ENCODE measurements at places on chromosomes 5 and 9. TPM values are rescaled to one million over a fixed set of nuclear protein-coding genes. Genes with fewer than 3 reads are reported as not detected.

Gene SPATA31C1
- polyA plus RNA-seq, result 0.55 TPM

Gene BAAT
- 0.36 TPM for polyA plus RNA-seq

Gene CENPH
- 33.5 TPM for polyA plus RNA-seq

Gene RGS7BP
- polyA plus RNA-seq, result 7.2 TPM

Gene CCNO
- polyA plus RNA-seq, result 7.1 TPM

Gene DMRT3
- polyA plus RNA-seq, result 1.2 TPM

Gene GPRIN1
- 2.3 TPM for polyA plus RNA-seq

Gene GFRA3
- 4.4 TPM for polyA plus RNA-seq

Gene LEAP2
- 2.5 TPM for polyA plus RNA-seq

Gene IL4
- polyA plus RNA-seq, result not detected

GRCh38 chr9:72154468-72155285 lies 5.4 kb downstream of the GDA start:
- no peak for DNase-seq

DNA sequence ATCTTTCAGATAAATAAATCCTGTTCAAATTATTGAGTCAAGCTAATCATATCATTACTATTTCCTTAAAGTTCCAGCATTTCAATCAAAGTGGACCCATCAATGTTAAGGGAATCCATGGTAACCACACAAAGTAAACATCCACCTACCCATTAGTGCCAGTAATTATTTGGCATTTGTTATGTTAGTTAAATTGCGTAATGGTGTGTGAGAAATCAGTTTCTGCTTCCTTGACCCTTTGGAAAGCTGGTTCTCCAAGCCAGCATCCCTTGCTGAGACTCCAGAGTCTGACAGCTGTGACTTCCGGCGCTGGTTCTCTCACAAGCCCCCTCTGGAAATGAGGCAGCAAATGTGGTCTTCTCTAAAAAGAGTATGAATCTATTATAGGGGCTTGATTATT lies 308.6 kb upstream of the EFNA5 start:
- no peak for DNase-seq

DNA sequence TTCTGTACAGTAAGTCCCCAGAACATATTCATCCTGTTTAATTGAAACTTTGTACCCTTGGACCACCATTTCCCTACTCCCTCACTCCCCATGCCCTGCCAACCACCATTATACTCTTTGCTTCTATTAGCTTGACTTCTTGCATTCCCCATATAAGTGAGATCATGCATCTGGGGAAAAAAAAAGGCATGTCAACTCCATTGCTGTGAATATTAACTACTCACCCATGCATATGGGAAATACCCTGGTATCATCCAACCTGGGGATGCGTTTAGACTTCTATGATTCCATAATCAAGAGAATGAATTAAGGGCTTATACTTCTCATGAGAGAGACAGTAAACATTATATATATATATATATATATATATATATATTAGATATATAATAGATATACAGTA lies 659.4 kb upstream of the C9orf72 start:
- DNase-seq, result no peak

DNA sequence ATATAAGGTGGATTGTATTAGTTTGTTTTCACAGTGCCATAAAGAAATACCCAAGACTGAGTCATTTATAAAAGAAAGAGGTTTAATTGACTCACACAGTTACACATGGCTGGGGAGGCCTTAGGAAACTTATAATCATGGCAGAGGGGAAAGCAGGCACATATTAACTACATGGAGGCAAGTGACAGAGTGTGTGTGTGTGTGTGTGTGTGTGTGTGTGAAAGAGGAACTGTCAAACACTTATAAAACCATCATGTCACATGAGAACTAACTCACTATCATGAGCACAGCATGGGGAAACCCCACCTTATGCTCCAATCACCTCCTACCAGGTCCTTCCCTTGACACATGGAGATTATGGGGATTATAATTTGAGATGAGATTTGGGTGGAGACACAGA lies 118.6 kb downstream of the SPEF2 start:
- no peak for DNase-seq

GRCh38 chr9:127751269-127752054 lies 16.4 kb upstream of the TOR2A start:
- DNase-seq, result no peak

GRCh38 chr5:67248703-67249589 lies 52.3 kb upstream of the CD180 start:
- DNase-seq, result no peak

GRCh38 chr9:94654165-94654894 lies 15.0 kb upstream of the FBP1 start:
- no peak for DNase-seq

GRCh38 chr9:36873247-36873875 lies 160.7 kb downstream of the PAX5 start:
- DNase-seq, result no peak

DNA sequence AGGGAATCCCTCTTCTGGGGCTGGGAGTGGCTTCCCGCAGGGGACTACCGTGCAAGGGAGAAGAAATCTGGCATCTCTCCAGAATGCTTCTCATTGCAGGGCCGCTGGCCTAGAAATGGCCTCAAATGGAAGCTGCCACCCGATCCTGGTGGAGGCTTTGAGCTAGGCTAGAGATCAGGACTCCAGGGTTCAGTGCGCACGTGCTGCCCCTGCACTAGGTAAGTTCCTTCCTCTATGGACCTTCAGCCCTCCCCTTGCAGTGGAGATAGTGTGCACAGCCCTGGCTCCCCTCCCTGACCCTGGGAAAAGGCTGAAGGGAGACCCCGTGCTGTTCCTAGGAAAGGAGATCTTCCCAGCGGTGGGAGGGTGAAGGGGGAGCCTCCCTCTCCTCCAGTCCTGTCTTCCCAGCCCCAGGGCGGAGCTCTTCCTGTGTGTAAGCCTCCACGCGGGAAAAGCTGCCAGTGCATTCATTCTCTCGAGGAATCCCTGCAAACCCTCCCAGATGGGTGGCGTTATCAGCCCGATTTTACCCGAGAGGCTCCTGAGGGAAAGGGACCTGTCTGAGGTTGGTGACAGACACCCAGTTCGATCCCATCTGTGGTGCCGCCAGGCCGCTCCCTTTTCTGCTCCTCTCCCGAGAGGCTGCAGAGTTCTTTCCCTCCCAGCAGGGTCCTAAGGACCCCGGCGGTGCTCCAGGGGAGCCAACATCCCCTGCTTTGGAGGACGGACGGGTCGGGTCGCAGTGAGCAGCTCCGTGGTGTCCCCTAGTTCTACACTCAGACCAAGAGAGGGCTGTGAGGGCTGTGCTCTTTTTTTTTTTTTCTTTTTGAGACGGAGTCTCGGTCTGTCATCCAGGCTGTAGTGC lies 1.4 kb upstream of the CERCAM start:
- no peak for DNase-seq

- no peak for DNase-seq
Measured at GRCh38 chr9:101387871-101388506, 3.2 kb upstream of the BAAT start.

DNA sequence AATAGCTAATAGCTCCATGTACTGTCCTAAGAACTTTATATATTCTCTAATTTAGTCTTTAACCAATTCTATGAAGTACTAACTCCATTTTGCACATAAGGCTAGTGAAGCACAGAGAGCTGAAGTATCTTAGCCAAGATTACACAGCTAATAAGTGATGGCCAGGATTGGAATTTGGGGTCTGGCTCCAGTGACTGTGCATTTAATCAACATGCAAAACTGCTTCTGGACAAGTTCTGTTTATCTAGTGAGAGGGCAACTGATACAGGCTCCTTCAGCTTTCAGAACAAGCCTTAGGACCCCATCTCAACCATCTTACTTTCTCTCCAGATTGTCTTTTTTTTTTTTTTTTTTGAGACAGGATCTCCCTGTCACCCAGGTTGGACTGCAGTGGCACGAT lies 21.3 kb downstream of the SLC25A25 start:
- no peak for DNase-seq

DNA sequence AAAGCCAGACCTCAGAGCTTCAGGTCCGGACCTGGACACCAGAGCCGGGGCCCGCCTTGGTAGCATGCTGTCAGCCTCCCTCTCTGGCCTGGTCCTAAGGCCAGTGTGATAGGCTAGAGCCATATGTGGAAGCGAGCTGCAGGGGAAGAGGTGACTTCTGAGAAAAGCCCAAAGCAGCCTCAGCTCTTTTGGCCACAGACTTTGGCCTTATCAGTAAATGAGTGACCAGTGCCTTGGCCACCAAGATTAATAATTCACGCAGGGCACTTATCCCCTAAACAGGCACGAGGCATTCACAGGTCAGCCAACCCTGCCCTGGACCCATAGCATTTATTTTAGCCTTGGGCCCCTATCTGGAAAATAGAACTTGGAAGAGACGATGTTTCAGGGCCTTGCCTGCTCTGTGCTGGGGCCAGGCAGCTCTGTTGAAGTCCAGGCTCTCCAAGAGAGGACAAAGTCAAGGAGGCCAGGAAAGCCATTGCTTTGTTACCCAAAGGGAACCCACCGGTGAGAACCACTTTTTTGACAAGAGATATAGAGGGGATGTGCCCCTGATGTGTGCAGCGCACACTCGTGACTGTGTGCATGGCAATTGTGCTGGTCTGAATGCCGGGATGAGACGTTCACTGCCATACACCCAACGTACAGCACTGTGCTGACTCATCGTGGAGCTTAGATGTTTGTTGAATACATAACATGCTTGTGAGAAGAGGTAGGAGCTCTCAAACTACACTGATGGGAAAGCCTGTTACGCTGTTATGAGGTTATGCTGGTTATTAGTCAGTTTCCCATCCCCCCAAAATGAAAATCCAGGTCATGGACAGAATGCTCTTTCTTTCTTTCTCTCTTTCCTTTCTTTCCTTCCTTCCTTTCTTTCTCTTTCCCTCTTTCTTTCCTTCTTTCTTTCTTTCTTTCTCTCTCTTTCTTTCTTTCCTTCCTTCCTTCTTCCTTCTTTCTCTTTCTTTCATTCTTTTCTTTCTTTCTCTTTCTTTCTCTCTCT lies 5.0 kb upstream of the SLC34A1 start:
- DNase-seq, result no peak

GRCh38 chr5:73298772-73299630 lies 126.0 kb downstream of the TMEM174 start:
- DNase-seq, result no peak

DNA sequence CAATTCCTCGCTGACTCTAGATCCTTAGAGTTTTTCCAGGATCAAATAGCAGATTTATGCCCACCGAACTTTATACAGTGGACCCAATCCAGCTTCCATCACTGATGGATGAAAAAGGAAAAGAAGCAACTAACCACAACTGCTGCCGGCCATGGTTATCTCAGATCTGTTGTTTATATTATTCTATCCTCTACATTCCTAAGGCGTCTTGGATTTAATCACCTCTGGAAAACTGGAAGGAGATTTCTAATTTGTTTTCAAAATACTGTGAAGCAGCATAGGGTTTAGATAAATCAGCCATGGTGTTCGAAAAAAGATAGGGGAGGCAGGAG lies 663 bp upstream of the ZNF366 start:
- DNase-seq, result no peak

GRCh38 chr5:32182463-32183063 lies 8.4 kb upstream of the GOLPH3 start:
- no peak for DNase-seq

- DNase-seq, result no peak
Measured at GRCh38 chr5:80926536-80926935, 33.6 kb upstream of the RASGRF2 start.
